Astrocyte of the hippocampus (primary cell): ENCODE measurements at places on chromosomes 16 and 17.
A peak's percentile ranks its signal among the peaks of the same experiment; 100 is the strongest.

GRCh38 chr16:84930298-84931106 is 80.8 kb downstream of the ZDHHC7 start:
- no peak for DNase-seq

DNA sequence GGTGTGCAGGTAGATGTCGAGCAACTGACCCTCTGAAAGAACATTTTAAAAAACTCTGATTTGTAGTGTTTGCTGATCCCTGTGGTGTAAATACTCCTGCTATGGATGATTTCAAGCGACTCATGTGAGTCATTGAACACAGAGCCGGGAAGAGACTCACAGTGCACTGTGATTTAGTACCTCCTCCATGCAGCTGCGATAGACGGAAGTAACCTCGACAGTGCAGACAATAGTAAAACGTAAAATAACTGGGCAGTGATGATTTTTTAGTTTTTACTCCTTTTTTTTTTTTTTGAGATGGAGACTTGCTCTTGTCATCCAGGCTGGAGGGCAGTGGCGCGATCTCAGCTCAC is 8.7 kb downstream of the TBX21 start:
- no peak for DNase-seq

DNA sequence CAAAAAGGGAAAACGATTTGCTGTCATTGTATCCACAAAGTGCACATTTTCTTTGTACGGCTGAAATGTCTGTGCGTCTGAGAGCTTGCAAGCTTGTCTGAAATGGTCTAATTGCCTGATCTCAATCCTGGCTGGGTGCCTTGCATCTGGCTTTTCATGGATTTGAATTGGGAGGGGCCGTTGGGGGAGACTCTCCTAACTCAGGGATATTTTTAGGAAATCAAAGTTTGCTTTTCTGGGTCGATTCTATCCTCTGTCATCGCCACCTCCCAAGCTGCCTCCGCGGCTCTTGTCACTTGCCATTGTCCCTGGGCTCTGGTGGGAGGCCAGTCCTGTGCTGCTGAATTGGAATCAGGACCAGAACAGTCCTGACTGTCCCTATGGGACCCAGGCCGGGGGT is 33.3 kb upstream of the MGAT5B start:
- no peak for DNase-seq

DNA sequence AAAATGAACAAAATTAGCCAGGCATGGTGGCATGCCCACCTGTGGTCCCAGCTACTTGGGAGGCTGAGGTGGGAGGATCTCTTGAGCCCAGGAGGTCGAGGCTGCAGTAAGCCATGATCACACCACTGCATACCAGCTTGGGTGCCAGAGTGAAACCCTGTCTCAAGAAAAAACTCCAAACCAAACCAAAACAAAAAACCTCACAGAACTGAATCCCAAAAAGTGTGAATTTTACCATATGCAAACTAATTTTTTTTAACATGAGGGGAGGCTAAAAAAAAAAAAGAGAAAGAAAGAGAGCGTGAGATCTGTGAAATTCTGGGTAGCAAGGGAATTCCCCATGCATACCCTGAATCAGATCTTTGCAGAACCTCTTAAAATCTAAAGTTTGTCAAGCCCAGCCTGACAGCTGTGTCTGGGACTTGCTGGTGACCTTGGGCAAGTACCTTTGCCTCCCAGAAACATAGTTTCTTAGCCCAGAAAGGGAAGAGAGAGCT is 17.1 kb upstream of the CDH1 start:
- no peak for DNase-seq

DNA sequence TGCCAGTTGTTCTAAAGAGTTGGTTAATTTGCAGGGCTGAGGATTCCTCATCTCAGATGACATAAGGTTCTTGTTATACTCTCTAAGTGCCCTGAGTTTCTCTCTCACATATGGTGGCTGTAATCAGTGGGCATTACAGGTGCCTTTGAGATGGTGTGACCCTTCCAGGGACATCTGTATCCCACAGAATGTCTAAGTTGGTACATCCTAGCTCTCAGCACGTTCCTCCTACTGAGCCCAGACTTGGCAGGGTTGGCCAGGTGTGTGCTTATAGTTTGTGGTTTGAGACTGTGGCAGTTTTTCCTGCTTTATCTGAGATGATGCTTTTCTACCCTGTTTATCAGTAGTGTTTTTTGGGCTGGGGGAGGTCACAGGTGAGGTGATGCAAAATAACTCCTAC is 36.3 kb downstream of the SPECC1 start:
- DNase-seq, result no peak

DNA sequence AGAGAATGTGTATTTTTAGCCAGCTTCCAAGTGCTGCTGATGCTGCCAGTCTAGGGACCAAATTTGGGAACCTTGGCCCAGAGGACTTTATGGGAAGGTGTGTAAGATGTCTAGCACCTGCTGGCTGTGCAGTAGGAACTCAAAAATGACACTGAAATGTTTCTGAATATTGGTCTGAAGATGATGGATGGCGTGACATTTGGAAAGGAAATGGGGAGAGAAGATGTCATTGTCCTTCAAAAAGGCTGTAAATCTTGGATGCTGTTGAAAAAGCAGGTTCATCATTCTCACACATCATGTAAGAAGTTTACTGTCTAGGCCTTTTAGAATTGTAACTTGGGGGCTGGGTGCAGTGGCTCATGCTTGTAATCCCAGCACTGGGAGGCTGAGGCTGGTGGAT is 6.7 kb downstream of the EPN2 start:
- DNase-seq, result no peak

GRCh38 chr17:29687596-29687995 is 64.9 kb upstream of the CORO6 start:
- DNase-seq, result peak; percentile 14

- DNase-seq, result peak; percentile 48
Measured at GRCh38 chr16:30112197-30113030, 923 bp downstream of the GDPD3 start.

DNA sequence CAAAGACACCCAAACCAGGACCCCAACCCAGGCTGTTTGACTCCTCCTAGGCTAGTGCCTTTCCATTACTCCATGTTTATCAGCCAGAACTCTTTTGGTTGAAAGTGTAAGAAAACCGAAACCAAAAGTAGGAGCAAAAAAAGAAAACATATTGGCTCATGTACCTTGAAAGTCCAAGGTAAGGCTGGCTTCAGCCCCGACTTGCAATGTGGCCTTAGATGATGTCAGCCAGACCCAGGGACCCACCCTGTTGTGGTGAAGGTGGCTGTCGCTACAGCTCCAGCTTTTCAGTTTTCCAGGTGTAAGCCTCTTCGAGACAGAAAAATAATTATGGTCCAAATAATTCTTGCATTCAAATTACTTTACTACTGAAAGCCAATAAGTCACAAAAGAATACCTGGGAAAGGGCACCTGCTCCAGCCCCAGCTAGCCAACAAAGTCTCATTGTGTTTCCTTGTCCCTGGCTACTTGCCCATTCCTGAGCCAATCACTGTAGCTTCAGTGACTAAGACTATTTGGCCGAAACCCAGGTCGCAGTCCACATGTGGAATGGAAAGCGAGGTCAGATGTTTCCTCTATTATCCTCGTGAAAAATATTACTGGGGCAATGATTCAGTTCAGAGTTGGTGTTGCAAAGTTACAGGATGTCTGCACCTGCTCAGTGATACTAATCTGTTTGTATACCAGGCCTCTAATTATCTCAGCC is 20.7 kb downstream of the DNAH9 start:
- no peak for DNase-seq
